Caudate nucleus (tissue), 63 donors: ENCODE measurements at places on chromosomes 7 and 10.

DNA sequence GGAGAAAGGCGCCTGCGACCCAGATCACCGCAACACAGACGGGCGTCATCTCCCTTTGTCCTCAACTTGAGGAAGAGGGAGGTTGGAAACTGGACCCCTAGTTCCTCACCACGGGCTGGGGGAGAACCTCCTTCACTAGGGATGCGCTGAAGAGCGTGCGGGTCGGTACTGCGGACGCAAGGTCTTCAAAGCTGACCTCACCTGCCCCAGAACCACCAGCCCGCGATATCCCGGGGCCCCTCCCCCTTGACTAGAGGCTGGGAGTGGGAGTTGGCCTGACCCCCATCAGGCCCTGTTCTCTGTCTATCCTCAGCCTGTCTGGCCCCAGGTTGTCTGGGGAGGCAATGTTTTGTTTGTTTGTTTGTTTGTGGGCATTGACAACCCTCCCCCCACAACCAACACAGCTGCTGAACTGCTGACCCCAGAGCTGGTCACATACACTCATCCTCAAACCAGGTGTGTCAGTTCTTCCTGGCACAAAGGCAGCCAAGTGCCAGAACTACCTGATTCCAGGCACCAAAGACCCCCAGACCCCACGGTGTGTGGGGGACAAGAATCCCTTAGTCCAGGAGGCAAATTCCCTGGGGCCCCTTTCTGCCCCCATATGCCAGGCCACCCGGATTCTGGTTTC lies 2.9 kb downstream of the NPM3 start:
- no peak for DNase-seq

GRCh38 chr7:24469118-24469517 lies 104.1 kb upstream of the PALS2 start:
- DNase-seq, result no peak

DNA sequence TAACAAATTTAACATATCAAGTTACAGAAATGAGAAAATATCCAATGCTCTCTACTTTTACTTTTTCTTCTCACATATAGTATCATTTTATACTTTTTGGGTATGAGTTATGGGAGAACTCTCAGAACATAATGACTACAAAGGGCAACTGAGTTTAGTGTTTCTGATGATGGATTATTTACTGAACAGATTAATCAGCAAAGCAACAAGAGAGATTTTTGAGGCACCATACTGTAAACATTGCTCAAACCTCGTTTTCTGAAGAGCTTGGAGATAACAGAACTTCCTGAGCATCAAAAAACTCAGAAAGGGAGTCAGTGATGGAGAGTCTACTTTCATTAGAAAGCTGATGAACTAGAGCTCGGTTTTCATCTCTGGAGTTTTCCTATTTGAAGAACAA lies 84.8 kb upstream of the GSDME start:
- DNase-seq, result no peak

DNA sequence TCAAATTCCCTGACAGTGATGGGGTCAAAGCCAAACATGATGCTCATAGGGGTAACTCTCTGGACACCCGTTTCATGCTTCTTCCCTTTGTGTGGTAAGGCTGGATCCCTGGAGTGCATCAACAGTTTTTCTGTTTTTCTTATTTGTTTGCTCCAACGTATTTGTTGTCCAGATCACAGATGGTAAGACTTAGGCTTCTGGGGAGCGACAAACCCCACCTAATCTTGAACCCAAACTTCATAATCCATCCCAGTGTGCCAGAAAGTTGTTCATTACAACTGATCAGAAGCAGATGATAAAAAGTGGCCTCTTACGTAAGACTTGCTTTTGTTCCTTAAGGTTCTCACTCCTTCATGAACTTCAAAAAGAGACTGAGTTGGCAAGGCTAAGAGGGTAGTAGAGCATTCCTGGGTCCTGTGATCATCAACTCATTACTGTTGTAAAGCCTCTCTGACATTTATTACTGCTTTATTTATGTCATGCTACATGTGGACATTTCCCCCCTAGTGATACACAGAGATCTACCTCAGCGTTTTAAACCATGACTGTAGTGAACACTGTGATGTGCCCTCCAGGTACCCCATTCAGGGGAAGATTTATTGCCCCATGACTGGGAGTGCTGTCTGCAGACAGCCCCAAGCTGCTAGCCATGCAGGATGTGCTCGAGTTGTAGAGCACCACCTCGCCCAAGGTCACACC lies 125.6 kb downstream of the CCDC71L start:
- DNase-seq, result no peak

- no peak for DNase-seq
Measured at GRCh38 chr10:131897297-131897899, 3.4 kb upstream of the PPP2R2D start.

DNA sequence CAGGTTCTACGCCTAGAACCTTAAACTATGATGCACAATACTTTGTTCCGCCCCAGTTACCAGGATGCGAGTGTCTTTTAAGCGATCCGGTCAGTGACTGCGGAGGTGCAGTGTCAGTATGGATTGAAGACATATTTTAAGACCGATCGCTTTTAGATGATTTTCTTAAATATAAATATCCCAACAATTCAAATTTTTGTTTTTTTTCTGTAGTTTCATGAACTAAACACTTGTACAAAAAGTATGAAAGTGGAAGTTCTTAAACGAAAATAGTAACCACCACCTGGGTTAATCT lies 835 bp downstream of the COMMD3 start:
- no peak for DNase-seq
